HCEC 1CT (cell line): ENCODE measurements at places on chromosomes 6 and 20.

DNA sequence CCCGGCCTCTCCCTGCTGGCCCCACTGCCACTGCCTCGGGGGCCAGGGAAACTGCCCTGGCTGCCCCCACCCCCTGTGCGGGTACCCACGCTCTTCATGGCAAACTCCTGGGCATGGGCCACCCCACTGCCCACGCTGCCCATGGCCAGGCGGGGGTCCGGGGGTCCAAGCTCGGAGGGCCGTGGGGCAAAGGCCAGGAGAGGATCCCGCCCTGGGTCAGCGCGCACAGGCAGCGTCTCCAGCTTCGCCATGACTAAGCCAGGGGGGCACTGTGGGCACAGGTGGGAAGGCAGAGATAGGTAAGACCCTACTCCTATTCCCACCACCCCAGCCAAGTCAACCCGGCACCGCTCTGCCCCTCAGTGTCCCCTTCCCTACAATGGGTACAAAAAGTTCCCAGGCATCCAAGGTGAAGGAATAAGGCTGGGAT, 6.4 kb downstream of the LZTS3 start:
- DNase-seq: no peak

GRCh38 chr6:85372188-85372914, 77.5 kb upstream of the NT5E start:
- no peak for DNase-seq

DNA sequence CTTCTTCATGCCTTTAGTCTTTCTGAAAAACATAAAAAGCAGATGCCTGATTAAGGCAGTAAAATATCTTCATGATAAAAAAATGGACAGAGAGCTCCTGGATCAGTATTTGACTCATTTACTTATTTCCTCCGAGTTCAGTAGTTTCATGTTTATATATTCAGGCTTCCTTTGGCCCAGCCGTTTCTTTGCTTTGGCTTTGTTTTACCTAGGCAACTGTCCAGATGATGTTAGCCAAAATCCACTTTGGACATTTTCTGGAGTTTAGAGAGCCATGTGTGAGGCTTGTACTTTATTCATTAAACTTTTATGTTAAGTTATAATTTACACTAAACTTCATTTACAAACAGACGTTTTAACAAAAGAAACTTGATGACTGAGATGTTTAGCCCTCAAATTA, 307.1 kb upstream of the RSPO3 start:
- peak; percentile 51 for DNase-seq

GRCh38 chr6:11868392-11868791, 89.8 kb upstream of the ADTRP start:
- DNase-seq: no peak

- peak; percentile 44 for DNase-seq
Observed at GRCh38 chr20:45833883-45834796, 541 bp downstream of the SNX21 start.

- no peak for DNase-seq
Observed at GRCh38 chr6:7235712-7236305, 77.2 kb downstream of the SSR1 start.
